Bone marrow (tissue), 2 donors: ENCODE measurements at places on chromosomes 12 and 14.

GRCh38 chr12:77070800-77071449 is 5.6 kb upstream of the E2F7 start:
- DNase-seq: no peak

- DNase-seq: no peak
These were observed 687.5 kb upstream of the FBXO33 start for GRCh38 chr14:40119765-40120164.

- no peak for DNase-seq
These were observed 29.9 kb downstream of the CLEC2D start for GRCh38 chr12:9699269-9699897.

GRCh38 chr14:100406505-100407131 is 83.5 kb downstream of the SLC25A47 start:
- no peak for DNase-seq
